Smooth muscle cell of trachea (primary cell): ENCODE measurements at places on chromosomes 4 and X. TPM values are rescaled to one million over a fixed set of nuclear protein-coding genes. Genes with fewer than 3 reads are reported as not detected.

The CNGA1 gene
- total RNA-seq = not detected in 2 replicates

The MAGEA1 gene
- total RNA-seq = not detected in 2 replicates

The TMPRSS11B gene
- total RNA-seq = not detected in 2 replicates

The MAGEB6 gene
- total RNA-seq = not detected in 2 replicates

The FAM199X gene
- 13.7 and 16.7 TPM in 2 replicates for total RNA-seq

The GYPE gene
- 1.0 and 1.2 TPM in 2 replicates for total RNA-seq

The TBCK gene
- total RNA-seq = 53.8 and 86.5 TPM in 2 replicates

The EDA2R gene
- 12.1 and 22.8 TPM in 2 replicates for total RNA-seq

The ZNF185 gene
- 1.3 and 1.5 TPM in 2 replicates for total RNA-seq
